ENCODE measurements at places on chromosomes 13 and 19.

DNA sequence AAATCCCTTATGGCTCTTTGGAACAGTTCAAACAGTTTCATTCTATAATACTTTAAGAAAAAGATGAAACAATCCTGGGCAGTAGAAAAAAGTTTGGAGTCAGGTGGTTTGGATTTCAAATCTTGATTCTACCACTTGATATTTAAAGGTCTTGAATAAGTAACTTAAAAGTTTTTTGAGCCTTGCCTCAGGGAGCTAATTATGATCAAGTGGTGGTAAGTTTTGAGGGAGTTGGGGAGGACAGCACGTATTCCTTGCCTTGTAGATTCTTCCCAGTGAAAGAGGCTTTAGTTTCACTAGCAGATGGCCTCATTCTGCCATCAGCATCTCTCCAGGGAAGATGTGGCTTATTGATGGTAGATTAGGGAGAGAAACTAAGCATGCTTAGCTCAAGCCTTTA lies 168.4 kb upstream of the CSNK1A1L start:
- no peak for DNase-seq

DNA sequence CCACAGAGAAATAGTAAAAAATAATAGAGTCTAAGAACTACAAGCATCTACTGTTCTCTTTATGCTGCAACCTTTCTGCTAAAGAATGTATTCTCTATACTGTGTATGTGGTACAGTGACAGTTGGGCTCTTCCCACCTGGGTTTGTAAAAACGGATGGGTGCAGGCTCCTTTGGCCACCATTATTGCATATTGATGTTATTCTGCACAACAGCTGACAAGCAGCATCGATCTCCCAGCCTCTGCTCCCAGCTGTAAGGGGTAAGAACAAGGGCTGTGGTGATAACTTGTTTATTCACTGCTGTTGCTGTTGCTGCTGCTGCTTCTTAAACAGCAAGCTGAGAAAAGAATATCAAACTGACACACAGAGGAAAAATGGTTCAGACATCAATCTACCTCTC lies 56.1 kb downstream of the KCNRG start:
- DNase-seq: no peak

GRCh38 chr13:73828811-73829210 lies 305.4 kb downstream of the KLF12 start:
- no peak for DNase-seq

GRCh38 chr19:33721735-33722297 lies 74.9 kb upstream of the KCTD15 start:
- no peak for DNase-seq

GRCh38 chr19:28737021-28737895 lies 475.7 kb downstream of the UQCRFS1 start:
- peak; percentile 64 for DNase-seq

DNA sequence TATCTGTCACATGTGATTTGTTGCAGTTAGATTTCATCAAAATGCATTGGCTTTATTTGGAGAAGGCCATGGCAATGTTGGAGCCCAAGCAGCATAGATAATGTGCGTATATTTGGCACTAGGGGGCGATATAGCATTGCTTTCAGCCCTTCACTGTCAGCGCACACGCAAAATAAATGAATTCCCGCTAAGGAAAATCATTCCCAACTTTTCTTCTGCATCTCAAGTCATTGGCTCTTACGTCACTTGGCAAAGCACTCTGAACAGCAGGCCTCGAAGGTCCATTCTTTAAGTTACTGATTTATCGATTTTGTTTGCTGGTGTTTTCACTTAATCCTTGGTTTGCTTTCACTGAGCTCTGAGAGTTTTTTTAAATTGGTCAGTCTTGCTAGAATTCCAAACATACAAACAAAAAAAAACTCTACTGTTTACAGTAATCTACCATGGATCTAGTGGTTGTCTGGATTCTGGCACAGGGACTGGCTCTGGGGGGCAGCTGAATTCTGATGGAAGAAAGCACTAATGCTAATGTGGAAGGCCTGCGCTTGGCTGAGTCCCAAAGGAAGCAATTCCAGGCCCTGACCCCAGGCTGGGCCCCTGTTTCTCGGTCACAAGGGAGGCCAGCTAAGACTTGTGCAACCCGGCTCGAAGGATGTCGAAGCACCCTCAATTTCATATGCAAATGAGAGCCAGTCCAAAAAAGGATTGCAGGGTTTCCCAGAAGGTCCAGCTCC lies 97.7 kb upstream of the IPO5 start:
- peak; percentile 67 for DNase-seq

DNA sequence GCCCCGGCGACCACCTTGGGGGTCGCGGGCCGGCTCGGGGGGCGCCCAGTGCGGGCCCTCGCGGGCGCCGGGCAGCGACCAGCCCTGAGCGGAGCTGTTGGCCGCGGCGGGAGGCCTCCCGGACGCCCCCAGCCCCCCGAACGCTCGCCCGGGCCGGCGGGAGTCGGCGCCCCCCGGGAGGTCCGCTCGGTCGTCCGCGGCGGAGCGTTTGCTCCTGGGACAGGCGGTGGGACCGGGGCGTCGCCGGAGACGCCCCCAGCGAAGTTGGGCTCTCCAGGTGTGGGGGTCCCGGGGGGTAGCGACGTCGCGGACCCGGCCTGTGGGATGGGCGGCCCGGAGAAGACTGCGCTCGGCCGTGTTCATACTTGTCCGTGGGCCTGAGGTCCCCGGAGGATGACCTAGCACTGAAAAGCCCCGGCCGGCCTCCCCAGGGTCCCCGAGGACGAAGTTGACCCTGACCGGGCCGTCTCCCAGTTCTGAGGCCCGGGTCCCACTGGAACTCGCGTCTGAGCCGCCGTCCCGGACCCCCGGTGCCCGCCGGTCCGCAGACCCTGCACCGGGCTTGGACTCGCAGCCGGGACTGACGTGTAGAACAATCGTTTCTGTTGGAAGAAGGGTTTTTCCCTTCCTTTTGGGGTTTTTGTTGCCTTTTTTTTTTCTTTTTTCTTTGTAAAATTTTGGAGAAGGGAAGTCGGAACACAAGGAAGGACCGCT lies 729 bp downstream of the STK11 start:
- no peak for DNase-seq

DNA sequence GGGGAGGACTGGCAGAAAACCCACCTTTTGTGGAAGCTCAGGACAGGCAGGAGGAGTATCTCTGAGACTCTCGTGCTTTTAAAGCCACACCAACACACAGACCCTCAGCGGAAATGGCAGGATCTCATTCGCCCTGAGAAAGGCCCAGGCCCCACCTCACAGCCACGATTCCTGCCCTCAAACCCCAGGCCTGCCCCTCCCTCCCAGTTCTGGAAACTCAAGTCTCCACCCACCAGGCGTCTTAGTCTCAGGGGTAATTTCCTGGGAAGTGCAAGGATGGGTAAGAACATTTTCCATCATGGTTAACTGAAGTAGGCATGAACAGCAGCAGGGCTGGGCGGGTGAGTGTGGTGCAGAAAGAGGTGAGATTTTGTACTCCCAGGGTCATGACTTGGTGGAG lies 8.0 kb upstream of the PDE4C start:
- no peak for DNase-seq

DNA sequence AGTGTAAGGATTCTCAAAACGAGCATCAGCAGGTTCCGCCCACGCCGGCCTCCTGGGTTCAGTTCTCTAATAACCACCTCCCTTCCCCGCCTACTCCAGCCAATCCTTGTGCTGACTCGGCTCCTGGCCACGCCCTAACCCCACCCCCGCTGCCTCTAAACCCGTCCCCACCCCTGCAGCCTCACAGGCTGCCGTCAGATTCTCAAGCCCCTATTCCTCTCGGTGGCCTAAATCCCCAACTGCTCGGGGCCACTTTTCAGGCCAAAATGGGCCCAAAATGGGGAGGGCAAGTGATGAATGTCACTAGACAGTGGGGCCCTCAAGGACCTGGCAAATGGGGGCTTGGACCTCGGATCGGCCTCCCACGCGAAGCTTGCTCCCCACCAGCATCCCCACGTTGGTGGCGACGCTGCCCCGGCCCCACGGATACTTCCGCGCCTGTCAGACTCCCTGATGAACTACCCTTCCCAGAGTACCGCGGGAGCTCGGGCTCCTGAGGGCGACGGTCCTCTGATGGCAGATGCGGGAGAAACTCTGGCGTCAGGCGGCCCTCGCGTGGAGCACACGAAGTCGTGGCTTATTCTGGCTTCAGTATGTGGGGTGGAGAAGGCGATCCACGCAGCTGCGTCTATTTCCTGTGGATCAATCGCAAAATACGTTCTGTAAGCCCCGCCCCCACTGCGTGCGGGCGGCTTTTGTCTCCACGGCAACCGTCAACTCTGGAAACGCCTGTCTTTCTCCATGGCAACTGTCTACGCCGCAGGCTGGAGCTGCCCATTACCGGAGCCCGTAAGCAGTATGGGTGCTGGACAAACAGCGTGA lies 24.8 kb downstream of the ZNF473 start:
- peak; percentile 84 for DNase-seq

- DNase-seq: no peak
These were observed 64.3 kb downstream of the RASL11A start for GRCh38 chr13:27334774-27335435.

DNA sequence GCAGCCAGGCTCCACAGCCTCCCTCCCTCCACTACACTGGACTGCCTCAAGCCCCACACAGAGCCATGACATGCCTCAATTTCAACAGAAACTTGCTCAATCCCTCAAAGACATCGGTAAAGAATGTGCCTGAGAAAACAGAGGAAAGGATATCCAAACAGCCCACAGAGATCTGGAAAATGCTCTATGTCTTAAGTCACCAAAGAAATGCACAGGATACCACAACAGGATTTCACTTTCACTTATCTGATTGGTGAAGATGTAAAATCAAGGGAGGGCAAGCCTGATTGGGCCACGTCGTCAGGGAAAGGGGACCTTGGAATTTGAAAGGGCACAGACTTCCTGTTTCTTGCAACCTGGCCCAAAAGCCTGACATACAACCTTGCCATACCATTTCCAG lies 14.2 kb downstream of the CACNA1A start:
- DNase-seq: no peak

GRCh38 chr13:99803141-99803540 lies 168.4 kb downstream of the ZIC5 start:
- no peak for DNase-seq

DNA sequence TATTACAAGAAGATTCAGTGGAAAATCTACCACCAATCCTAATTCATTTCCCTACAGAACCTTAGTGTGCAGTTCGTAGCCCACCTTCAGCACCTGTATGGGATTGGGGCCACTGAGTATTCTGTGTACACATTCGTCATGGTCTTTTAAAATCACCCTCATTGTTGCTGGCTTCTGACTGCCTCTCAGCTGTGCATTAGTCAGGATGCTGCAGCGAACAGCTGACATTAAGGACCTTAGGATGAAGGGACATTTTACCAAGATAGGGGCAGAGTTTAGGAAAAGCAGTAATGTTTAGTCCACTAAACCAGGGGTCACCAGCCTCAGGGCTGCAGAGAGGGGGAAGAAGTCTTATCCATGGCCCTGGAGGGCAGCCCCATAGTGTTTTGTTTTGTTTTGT lies 176.5 kb downstream of the COL4A1 start:
- no peak for DNase-seq

GRCh38 chr13:109182777-109183465 lies 553.5 kb downstream of the MYO16 start:
- DNase-seq: no peak

DNA sequence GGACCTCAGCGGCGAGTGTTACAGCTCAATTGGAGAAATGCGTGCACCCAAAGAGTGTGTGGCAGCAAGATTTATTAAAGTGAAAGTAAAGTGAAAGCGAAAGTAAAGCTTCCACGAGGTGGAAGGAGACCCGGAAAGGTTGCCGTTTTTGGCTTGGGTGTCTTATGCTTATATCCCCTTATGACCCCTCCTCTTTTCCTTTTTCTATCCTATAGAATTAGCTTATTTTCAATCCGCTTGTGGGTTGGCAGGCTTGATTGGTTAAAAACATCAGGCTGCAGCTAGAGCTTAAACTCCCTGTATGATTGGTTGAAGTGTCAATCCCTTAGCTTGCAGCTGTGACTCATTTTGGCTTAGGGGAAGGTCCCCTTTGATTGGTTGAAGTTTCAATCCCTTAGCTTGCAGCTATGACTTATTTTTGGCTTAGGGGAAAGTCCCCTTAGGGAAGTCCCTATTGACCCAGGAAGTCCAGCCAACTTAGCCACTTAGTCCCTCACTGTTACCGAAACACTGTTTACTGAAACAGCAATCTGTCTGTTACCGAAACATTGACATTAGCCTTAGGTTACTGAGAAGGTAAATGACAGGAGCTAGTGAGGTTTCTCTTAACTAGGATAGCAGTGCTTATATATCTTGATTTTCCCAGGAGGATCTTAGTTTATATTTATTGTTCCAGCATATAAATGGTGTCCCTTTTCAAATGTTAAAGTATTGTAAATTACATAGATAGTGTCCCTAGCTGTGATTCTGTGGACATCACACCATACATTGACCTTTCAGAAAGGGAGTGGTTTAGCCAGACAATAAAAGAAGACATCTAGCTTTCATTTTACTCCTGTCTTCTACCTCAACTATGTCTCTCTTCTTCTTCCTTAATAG lies 575.8 kb downstream of the DACH1 start:
- peak; percentile 62 for DNase-seq

DNA sequence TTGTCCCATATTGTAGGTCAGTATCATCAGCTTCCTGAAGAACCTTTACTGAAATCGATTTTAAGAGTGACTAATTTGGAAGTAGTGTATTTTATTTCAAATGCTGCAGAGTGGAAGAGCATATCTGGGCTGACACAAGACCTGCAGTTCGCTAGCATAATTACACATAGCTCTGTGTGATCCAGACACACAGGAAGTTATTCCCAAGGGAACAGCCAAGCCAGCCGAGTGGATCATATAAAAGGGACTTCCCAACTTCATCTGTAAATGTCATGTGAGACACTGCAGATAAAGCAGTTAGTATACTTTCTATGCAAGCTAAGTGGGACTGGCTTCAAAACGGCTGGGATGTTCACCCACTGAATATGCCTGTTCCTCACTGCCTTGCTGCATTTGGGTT lies 760.4 kb downstream of the SLITRK1 start:
- DNase-seq: no peak

All from KBM-7 (cell line).